Femur (tissue), 1 donor: ENCODE measurements at places on chromosomes 3 and 15.

GRCh38 chr3:165206454-165207266 lies 10.5 kb upstream of the SLITRK3 start:
- DNase-seq: peak; percentile 87

- peak; percentile 30 for DNase-seq
These were observed 77.9 kb upstream of the NTRK3 start for GRCh38 chr15:88334436-88334835.

DNA sequence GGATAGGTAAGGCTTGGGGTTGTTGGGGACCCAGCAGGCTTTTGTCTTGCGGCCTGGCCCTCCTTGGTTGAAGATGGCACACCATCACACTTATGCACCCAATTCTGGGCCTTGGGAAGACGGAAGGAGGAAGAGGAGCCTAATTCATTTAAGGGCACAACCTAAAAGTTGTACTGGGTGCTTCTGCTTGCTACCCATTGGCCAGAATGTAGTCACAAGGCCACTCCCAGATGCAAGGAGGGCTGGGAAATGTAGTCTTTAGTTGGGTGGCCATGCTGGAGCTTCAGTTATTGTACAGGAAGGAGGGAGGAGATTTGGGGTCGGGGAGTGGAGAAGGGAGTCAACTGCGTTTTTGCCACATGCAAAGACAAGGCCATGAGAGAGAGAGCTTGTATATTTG lies 109.2 kb downstream of the TMEM266 start:
- no peak for DNase-seq

GRCh38 chr3:149442851-149443544 lies 31.5 kb upstream of the TM4SF4 start:
- no peak for DNase-seq

DNA sequence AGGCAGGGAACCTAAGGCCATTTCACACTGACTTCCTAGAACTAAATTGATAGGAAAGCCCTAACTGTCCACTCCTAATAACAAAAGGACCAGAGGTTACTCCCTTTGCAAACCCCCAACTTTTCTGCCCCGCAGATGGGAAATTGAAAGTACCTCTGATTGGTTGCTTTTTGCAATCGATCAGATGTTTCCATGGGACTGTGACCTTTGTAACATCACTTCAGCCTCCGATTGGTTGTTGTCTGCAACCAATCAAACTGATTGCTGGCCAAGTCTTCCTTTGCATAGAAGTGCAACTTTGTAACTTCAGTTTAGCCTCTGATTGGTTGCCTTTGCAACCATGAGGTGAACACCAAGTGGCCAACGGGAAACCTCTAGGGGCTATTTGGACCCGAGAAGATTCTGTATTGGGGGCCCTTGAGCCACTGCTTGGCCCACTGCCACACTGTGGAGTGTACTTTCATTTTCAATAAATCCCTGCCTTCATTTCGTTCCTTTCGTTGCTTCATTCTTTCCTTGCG lies 11.3 kb upstream of the KNL1 start:
- no peak for DNase-seq

- no peak for DNase-seq
These were observed 55.0 kb downstream of the FEZF2 start for GRCh38 chr3:62318365-62318751.

- DNase-seq: no peak
These were observed 397 bp downstream of the PLXND1 start for GRCh38 chr3:129605922-129606635.

- no peak for DNase-seq
These were observed 220.4 kb upstream of the MDFIC2 start for GRCh38 chr3:70532806-70533205.

DNA sequence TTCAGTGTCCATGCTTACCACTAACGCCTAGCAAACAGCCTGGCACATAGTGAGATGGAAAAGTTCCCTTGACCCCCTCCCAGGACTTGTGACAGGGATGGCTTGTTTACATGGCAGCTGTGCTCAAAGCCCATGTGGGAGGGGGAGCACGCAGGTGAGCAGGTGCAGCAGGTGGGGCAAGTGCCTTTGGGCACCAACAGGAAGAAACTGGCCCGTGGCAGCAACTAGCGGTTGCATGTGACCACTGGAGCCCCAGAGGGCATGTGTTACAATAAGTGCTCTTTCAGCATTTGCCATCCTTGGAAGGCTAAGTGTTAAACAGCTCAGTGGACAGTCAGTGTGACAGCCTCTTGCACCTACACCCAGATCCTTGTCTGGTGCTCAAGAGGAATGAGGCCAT lies 734.6 kb downstream of the TUSC7 start:
- no peak for DNase-seq

DNA sequence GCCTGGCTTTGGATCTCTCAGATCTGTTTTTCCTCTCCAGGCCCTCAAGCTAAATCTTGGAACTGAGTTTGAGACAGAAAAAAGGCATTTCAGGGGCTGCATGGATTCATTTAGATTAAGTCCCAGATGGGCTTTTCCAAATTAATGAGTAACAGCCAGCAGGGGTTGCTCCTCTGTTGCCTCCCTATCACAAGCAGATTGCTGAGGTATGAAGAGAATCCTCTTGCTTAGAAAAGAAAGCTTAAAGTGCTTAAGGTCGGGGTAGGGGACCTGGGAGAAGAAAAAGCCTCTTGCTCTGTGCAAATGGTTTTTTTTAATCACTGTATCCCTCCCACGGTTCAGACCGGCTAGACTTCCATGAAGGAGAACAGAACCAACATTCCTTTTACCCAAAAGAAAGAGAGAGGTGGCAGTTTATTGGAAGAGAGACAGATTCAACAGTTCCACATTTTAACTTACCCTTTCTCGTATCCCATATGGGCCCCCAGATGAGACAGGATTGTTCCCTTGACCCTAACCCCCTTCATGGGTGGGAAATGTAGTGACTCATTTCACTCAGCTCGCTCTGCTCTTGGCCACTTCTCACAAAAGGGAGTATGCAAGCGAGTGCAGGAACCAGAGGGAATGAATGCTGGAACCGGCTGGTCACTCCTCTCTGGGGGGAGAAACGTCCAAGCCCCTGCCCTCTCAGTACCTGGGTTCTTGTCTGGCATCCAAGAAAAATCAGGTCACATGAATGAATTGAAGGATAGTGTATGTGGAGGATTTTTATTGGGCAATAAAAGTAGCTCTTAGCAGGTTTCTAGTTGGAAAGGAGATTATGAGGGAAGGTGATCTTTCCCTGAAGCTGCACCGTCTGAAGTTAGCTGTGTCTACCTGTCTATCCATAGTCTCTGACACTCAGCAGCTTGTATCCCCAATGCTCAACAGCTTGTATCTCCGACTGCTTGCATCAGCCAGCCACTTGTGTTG lies 745.2 kb downstream of the SI start:
- no peak for DNase-seq

DNA sequence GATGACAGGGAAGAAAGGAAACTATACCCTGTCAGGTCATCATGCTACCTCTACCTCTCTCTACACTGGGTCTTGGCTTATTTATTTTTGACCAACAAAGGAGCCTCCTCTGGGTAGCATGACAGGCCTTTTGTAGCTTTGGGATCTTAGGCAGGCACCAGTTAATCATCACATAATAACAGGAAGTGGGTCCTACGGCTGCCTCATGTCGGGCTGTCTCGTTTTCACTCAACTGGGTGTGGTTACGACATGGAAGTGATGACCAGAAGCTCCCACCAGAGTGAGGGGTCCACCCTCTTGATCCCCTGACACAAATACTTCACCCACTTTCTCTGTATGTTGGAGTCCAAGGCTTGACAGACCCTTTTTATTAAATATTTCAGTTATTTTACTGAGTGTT lies 105.3 kb downstream of the CD47 start:
- DNase-seq: peak; percentile 6

DNA sequence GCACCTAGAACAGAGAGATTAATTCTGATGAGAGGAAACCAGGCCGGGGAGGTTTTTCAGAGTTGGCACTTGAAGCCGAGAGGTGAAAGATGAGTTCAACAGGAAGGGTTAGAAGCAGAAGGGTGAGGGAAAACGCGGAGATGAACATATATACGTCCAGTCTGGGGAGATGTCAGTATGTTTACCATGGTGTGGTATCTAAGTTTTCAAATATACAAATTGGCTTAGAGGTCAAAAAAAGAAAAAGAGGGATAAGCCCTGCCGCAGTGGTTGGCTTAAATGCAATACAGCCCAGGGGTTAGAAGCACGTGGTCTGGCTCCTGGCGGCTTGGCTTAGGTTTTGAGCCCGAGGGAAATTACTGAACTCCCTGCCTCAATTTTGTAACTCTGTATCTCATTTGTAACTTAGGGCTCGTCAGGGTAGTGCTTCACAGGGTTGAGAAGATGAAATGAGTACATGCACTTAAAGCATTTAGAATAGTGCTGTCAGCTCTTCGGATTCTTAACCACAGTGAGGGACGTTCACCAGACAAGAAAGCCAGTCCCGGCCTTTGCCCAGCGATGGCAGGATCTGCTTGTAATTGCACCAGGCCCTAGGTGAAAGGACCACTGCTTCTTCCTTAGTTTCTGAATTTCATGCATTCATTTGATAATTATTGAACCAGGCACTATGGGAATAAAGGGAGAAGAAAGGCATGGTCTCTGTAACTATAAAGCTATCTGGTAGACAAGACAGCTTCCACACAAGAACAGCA lies 6.4 kb downstream of the HES1 start:
- DNase-seq: peak; percentile 74

DNA sequence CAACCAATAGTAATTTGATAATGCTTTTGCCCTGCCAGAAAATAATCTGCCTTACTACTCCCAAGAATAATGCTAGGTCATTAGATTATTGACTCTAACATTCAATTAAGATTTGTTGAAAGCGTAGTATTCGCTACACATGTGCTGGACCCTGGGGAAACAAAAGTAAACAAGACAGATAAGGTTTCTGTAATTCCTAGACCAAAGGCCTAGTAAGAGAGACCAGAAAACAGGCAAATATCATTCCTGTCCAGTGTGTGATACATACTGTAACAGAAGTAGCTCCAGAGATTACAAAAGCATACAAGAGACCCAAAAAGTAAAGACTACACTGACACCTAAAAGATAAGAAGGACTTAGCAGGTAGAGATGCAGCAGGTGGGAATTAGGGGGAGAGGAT lies 60.8 kb downstream of the PLOD2 start:
- no peak for DNase-seq

DNA sequence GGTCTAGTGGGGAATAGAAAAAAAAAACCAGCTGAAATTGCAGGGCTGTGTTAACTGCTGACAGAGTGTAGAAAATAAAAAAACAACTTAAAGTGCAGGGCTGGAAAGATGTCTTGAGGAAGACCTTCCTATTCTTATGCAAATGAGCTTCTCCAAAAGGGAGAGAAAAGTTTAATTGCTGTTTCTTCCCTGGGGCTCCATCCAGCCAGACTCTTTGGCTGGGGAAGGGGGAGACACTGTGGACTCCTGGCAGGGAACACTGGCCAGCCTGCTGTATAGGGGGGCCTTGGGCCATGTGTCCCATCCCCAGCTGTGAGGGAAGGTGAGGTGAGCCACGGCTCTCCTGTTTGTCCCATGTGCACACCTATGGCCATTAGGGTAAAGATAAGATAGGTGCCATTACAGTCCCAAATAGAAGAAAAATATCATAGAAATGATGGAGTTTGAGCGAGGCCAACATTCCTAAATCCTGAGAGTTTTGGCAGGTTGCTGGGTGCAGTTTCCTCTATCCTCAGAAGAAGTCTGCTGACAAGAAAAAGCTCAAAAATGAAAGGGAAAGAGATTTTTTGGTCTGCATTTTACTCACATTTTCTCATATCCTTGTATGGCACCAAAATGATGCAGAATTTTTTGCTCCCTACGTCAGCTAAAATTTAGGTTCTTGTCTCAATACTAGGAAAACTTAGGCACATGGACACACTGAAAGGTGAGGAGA lies 901.7 kb downstream of the PLOD2 start:
- DNase-seq: no peak

GRCh38 chr3:122146466-122146865 lies 37.0 kb upstream of the CASR start:
- no peak for DNase-seq

GRCh38 chr3:146163584-146163983 lies 2.6 kb upstream of the PLOD2 start:
- DNase-seq: no peak

DNA sequence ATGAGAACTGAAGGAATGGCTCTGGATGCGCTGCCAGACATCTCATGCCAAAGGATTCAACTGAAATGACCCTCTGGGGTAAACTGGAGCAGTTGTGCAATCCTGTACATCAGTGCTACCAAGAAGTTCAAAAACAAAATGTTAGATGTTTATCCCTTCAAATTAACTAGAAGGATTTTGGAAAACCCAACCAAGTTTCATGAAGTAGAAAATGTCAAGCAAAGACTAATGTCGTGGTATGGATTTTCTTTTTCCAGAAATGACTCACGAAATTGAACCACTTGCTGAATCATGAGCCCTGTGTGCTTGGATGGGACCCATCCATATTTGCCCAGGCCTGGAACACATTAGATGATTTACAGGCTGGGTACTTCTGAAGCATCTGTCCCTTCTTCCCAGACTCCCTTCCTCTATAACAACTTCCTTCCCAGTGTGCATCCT lies 101.6 kb downstream of the LRTM1 start:
- DNase-seq: no peak

- no peak for DNase-seq
These were observed 81.9 kb upstream of the TOPAZ1 start for GRCh38 chr3:44159696-44160300.

- DNase-seq: peak; percentile 59
These were observed 18.0 kb upstream of the RYR3 start for GRCh38 chr15:33292717-33293307.

GRCh38 chr15:48149858-48150257 lies 28.2 kb downstream of the MYEF2 start:
- no peak for DNase-seq

- no peak for DNase-seq
These were observed 51.5 kb downstream of the MAP4 start for GRCh38 chr3:47964740-47965139.

- no peak for DNase-seq
These were observed 55.8 kb upstream of the VILL start for GRCh38 chr3:37934631-37935289.

DNA sequence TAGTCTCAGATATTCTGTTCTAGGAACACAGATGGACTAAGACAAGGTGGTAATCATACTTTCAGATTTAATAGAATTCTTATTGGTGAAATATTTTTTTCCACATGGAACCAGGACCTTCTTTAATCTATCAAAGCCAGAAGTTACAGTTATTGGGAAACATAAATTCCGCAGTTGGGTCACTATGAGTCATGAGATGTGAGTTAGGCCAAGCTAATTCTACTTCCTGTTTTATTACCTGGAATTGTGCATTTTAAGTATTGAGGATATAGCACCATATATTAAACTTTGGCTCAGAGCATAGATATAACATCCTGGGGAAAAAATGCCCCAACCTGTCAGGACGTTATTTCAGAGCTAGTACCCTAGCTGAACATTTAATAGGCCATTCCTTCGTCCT lies 96.4 kb upstream of the P3H2 start:
- no peak for DNase-seq

GRCh38 chr3:54073386-54073785 lies 49.0 kb upstream of the CACNA2D3 start:
- DNase-seq: no peak

- no peak for DNase-seq
These were observed 4.1 kb downstream of the MBNL1 start for GRCh38 chr3:152272771-152273242.

DNA sequence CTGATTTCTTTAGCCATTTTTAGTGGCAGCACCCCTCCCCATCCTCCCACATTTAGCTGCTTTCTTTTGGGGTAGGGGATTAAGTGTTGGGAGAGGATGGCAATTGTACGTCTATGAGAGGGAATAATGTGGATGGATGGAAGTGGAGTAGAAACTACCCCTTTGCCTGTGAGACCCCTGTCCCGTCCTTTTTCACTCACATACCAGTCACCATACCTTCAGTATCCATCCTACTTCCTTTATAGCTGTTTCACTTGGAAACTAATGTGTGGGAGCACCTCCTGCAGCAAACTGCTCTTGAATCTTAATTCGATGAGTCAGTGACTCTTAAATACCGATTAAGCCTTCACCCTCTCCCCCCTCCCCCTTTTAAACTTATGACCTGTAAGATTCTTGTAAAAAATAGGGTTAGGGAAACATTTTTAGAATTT lies 730 bp downstream of the SPRED1 start:
- DNase-seq: peak; percentile 30
